ENCODE measurements at places on chromosomes 11 and 22.

DNA sequence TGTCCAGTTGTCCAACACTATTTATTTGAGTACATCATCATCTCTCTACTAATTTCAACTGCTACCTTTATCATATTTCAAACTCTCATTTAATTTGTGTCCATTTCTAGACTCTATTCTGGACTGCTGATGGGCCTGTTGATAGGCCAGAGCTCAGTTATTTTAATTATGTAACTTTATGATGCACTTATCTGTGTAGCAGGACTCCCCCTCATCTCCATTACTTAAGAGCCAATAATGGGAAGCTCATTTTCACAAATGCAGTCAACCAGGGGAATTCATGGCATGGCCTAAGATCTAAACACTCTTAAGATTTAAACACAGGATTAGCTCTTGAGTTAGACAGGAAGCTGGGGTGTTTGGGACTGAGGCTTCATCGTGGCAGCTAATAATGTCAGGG lies 21.4 kb downstream of the KCNQ1OT1 start:
- DNase-seq, result no peak

DNA sequence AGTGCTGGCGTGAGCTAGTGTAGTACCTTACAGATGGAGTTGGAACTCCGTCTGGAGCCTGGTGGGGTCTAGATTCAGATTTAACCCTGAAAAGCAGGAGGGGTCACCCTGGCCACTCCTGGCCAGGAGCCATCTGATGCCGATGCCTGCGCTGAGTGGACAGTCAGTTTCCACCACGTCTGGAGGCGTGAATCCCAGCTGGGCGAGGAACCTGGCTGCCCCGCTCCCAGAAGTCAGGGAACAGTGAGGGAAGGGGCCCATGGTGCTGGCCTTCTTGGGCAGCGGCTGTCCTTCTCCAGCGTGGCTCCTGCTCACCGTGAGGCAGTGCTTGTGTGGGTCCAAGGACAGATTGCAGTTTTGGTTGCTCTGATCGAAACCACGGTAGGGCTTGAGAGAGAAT lies 76.3 kb downstream of the PARVB start:
- DNase-seq, result no peak

GRCh38 chr11:968822-969221 lies 43.2 kb downstream of the AP2A2 start:
- DNase-seq, result no peak

DNA sequence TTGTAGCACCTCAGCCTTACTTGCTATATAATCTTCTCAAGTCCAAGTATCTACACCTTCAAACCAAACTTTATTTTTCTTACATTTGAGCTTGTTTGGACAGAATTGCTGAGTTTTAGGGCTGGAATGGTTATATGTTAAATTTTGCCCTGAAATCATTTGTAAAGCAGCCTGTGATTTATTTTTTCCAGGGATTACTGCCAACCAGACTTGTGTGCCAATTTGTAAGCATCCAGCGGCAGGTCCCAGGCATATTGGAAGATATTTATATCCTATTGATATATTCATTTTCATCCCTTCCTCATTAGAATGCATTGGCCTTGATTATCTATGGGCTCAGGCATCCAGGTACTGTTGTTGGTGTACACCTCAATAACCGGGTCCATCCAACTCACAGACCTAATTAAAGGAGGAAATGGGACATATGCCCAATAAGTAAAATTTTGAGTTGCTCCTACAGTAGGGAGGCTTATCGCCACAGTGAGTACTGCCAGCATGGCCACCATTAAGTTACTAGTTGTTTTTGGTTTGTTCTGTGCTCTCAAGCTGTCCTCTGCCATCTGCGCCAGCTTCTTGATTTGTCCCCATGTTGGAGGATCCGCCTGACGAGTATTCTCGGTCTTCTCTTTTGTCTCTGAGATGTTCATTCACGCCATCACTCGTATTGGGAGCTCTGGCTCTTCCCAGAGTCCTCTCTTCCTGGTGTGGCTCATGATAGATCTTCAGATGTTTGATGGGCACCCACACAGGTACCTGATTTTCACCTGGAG lies 9.8 kb upstream of the DNAJB13 start:
- DNase-seq, result no peak

- no peak for DNase-seq
Observed at GRCh38 chr11:68266121-68266891, 5.5 kb downstream of the C11orf24 start.

GRCh38 chr11:30479899-30480298 lies 106.3 kb downstream of the MPPED2 start:
- no peak for DNase-seq

- no peak for DNase-seq
Observed at GRCh38 chr22:39821008-39821407, 72.6 kb downstream of the ENTHD1 start.

DNA sequence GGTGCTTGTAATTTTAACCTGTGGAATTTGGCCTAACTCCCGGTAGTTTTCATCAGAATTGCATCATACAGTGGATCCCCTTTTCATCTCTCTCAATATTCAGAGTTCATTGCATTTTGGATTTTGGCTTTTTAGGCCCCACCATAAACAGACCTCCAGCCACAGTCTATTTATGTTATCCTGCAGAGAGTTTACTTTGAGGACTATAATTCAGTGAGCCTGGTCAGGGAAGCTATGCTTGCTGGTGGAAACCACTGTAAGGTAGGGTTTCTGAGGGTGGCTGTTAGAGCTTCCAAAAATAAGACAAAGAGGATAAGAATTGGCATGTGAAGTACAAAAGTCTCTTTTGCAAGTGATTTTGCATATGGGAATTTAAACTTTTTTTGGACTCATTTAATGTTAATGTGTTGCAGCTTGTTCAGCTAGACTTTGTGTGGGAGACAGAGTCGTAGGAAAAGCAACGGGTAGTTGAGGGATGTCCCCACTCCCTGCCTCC lies 34.8 kb upstream of the DDI1 start:
- no peak for DNase-seq

- DNase-seq, result no peak
Observed at GRCh38 chr22:29811377-29811776, 26.7 kb downstream of the ASCC2 start.

GRCh38 chr11:65539744-65540289 lies 14.9 kb downstream of the SCYL1 start:
- no peak for DNase-seq
